ENCODE measurements at places on chromosomes 11 and 22.
A peak's percentile ranks its signal among the peaks of the same experiment; 100 is the strongest.

GRCh38 chr11:77173494-77173893, 45.4 kb downstream of the MYO7A start:
- no peak for DNase-seq

GRCh38 chr11:28009388-28009787, 98.6 kb downstream of the KIF18A start:
- no peak for DNase-seq

- DNase-seq, result no peak
These were observed 21.2 kb upstream of the MTMR3 start for GRCh38 chr22:29861672-29862297.

DNA sequence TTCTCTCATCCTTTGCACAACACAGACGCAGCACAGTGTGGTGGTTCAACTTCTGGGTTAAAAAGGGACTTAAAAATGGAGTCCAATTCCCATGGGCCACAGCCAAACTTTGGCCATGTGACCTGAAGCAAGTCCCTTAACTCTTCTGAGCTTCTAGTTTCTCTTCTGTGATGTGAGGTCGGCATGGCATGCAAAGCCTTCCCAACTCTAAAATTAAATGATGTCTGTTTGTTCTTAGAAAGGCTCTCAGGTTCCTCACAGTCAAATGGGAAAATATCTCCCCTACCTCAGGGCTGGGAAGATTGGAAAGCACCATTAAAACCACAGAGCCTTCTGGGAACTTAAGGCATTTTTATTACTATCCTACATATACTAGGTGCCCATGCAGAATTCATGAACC, 38.8 kb downstream of the LGR4 start:
- DNase-seq, result no peak

DNA sequence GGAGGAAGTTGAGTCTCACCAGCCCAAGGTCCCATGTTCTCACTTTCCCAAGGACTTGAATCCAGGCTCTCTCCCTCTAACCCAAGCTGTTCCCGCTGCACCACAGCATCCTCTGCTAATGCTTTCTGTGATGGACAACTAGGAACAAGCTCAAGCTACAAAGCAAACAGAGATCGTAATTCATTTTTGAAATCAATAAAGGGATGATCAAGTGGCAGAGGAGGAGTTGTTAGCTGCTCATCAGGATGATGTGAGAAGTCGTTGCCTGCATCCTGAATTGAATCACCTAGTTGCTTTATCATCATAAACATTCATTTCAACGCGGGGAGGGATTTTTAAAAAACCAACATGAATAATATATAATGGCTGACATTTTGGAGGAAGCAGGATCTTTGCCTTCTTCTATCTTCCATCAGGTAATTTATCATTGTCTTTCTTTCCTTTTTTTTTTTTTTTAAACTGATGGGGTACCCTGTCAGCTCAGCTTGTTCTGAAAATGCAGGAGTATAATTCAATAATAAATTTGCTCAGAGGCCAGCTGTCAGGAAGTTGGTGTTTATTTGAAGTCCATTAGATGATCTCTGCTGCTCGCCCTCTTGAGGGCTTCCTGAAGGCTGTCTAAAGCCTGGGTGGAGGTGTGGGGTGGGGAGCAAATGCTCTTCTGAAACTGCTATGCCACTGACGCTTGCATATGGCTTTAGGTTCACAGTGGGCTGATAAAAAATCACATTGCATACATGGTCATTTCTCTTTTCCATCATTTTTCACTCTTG, 174.4 kb upstream of the NARS2 start:
- no peak for DNase-seq

DNA sequence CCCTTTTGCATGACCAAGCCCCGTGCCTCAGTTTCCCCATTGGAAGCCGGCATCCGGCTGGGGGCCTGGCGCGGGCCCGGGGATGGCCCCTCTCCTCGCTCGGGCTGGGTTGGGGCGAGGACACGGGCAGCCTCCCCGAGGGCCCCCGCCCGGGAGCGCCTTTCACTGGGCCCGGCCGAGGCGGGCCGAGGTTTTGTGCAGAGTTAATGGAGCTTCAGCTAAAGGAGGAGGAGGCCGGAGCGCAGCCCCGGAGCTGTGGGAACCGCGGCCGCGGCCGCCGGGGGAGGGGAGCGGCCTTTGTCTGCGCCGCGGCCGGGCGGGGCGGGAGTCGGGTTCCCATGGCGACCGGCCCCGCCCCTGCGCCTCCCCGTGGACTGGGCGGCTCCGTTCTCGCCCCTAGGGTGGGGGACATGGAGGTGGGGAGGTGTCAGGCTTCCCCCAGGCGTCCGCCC, 1.4 kb upstream of the MAPK11 start:
- DNase-seq, result peak; percentile 90

DNA sequence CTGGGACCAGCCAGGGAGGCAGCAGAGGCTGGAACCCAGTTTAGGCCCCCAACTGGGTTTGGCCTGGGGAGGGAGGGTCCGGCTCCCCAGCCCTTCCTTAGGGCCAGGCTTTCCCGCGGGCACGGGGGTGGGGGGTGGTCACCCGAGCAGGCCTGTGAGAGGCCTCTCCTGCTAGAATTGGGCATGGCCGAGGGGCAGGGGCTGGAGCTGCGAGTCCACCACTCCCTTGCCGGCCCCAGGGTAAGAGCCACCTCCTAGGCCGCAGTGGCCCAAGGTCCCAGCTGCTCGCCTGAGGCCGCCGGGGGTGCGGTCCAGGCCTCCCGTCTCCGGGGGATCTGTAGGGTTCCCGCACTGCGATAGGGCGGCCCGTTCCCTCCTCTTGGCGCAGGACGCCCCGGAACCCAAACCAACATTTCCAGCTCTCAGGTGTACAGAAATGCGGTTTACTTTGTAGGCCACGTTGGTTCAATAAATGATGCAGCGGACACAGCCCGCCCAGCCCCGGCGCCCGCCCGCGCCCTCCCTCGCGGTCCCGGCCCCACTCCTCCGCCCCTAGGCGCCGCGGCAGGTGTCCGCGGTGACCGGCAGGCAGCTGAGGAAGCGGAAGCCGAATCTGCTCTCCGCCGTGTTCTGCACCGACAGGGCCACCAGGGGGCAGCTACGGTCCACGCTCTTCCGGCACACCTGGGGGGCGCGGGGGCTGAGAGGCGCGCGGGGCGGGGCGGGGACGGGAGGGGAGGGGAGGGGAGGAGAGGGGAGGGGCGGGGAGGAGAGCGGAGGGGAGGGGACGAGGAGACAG, 5.9 kb downstream of the LMNTD2 start:
- peak; percentile 77 for DNase-seq

GRCh38 chr11:8340296-8340695, 76.6 kb upstream of the LMO1 start:
- DNase-seq, result no peak

DNA sequence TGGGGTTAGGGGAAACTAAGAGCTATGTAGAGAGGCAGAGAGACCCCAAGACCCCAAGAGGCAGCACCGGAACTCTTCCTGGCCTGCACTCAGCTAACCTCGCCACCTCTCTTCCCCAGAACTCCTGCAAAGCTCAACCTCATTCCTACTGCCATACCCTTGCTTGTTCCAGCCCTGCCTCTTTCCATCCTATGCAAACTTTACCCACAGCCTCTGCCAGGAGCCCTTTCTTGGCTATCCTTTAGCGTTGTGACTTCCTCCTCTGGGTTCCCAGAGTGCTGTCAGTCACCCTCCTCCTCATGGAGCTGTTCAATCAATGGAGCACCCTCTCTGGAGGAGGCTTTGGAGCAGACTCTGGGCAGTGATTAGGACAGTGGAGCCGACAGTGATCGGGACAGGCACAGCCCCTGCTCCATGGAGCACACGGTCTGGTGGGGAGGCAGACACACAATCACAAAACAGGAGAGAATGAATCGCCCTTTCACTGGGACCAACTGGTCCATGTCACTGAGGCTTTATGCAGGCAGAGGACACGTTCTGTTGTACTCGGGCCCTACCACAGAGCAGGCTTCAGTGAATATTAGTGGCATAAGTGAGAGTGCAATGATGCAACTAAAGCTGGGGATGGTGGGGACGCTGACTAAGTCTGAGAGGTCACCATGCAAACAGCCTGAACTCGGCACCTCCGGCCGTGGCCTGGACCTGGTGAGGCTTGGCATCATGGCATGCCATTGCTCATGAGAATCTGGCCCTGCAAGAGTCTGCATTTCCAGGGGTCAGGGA, 24.6 kb upstream of the P2RY2 start:
- DNase-seq, result no peak

- DNase-seq, result peak; percentile 72
These were observed 42.9 kb downstream of the MRTFA start for GRCh38 chr22:40593460-40594273.

GRCh38 chr11:23727387-23727786, 769.5 kb upstream of the LUZP2 start:
- DNase-seq, result no peak

- no peak for DNase-seq
These were observed 158.6 kb downstream of the SHANK2 start for GRCh38 chr11:71093783-71094182.

GRCh38 chr11:47361419-47361818, 8.9 kb upstream of the MYBPC3 start:
- DNase-seq, result no peak

- DNase-seq, result no peak
These were observed 5.4 kb downstream of the GPHA2 start for GRCh38 chr11:64930340-64930739.

- no peak for DNase-seq
These were observed 40.1 kb upstream of the PRR5 start for GRCh38 chr22:44661659-44662569.

DNA sequence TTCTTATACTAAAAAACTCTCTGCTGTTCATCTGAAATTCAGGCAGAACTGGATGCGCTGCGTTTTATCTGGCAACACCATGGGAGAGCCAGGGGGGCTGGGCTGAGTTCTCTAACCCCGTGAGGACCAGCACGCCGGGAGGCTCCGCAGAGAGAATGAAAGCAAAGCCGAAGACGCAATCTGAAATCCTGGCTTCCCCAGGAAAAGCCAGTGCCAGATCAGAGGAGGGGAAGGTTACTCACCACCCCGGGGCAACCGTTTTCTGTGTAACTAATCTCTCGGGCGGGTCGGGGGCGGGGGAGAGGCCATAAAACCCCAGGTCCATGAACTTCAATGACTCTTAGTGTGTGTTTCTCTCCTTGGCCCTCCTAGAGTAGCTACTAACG, 99.4 kb downstream of the SHANK2 start:
- no peak for DNase-seq

DNA sequence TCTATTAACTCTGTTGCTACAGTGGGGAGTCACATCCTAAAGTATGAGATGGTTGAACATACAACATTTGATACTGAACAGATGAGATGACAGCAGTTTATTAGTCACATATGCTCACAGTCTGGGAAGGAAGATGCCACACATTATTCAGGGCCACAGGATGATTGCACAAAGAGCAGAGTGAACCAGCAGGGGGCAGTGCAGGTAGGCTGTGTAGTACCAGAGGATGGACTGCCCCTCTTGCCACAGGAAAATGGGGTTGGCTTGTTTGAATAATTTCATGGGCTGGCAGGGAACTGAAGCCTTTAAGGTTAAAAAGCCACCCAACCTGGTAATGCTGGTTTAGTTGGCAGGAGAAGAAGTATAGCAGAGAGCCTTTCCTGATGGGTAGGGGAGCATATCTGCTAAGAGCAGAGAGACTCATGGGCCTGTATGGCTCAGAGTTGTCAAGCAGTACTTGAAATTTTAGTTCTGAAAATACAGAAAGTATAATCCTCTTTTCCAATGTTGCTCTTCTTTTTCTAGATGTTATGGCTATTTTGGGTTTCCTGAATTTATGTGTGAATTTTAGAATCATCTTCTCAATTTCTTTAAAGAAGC, 180.4 kb upstream of the B3GAT1 start:
- DNase-seq, result peak; percentile 75

DNA sequence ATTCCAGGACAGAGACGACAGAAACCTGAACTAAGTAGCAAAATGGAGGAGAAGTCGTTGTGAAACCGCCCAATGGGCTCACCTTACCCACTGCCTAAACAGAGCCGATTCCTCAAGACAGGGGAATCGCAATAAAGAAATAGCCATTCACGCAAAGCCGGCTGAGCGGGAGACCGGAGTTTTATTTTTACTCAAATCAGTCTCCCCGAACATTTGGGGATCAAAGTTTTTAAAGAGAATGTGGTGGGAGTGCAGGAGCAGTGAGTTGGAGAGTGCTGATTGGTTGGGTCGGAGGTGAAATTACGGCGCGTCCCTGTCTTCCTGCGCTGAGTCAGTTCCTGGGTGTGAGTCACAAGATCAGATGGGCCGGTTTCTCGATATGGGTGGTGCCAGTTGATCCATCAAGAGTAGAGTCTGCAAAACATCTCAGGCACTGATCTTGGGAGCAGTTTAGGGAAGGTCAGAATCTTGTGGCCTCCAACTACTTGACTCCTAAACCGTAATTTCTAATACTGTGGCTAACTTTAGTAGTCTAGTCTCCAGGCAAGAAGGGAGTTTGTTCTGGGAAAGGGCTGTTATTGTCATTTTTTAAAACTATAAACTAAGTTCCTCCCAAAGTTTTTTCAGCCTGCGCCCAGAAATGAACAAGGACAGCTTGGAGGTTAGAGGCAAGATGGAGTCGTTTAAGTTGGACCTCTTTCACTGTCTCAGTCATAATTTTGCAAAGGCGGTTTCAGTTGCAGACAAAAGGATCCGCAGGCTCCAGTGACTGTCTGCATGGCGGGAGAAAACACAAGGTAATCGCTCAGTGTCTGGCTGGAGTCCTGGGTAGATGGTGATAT, 34.1 kb downstream of the OR4D9 start:
- DNase-seq, result no peak

DNA sequence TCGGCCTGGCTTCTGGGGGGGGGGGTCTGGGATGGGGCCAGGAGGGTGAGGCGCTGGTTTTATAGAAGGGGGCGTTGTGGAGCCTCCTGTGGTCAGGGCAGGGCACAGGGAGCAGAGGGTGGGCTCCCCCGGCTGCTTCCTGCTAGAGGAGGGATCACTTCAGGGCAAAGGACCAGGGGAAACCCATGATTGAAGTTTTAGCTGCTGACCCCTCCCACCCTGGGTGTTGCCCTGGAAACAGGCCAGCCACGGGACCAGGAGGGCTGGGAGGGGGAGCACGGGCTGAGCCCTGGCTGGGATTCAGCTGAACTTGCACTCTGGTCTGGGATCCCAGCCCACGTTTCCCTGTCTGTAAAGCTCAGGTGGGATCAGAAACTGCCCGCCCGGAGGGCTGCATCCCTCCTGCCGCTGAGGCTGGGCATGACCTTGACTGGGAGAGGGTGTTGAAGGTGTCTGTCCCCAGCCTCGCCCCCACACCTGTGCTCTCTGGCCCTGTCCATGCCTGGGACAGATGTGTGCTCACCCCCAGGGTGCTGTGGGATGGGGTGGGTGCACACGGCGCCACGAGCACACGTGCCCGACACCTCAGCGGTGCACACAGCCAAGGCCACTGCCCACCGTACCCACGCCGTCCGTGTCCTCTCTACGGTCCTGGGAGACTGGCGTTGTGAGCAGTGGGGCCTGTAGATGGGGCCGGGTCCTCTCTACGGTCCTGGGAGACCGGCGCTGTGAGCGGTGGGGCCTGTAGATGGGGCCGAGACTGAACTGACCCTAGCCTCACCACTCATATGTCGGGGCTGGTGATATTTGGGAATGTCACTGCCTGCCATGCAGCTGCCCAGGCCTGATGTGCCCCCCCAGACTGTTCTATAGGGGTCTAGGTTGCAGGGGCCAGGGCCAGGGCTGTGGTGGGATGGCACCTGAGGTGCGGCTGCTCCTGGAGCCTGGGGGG, 2.3 kb downstream of the TSPAN4 start:
- peak; percentile 91 for DNase-seq

Data from HAP-1 (cell line).